Fibroblast of villous mesenchyme (primary cell): ENCODE measurements at places on chromosomes 3 and 15. TPM values are rescaled to one million over a fixed set of nuclear protein-coding genes. Genes with fewer than 3 reads are reported as not detected.
A peak's percentile ranks its signal among the peaks of the same experiment; 100 is the strongest.

GXYLT2 gene
- 15.8 and 18.1 TPM in 2 replicates for total RNA-seq

DNA sequence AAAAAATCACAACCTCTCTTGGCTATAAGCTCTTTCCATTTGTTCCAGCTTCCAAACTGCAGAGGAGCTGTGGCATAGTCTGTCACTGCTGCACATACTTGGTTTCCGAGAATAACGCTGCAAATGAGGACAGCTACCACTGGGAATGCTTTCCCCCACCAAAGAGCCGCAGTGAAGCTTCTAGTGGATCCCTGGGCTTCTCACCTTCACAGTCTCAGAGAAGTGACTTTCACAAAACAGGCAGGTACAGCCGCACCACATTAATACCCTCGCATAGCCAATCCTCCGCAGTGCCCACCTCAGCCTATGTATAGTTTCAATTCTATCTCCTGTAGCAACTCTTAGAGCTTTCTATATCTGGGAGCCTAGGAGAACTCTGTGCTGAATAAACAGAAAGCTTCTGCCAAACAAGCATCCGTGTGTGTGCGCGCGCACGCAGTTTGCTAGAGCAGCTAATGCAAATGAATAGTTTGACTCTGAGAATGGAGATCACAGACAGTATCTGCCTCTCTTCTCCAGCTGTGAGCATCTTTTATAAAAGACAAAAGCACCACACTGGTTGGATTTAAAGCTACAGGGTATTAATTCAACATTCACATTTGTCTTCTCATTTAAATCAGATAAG lies 81.9 kb upstream of the PLXND1 start:
- DNase-seq = peak; percentile 69

DNA sequence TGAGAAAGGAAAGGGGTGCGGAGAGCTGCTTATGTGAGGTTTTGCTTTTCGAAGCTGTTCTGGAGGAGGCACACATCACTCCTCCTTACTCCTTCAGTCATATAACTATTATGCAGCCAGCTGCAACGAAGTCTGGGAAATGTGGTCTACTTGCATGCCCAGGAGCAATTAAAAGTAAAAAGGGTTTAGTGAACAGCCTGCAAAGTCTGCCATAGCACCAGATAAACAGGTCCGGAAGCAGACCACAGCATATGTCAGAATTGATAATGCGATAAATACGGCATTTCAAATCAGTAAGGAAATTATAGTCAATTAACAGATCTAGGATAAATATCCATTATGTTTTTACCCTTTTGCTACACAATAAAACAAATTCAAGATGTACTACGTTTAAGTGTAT lies 99.5 kb downstream of the POLR2M start:
- no peak for DNase-seq

GREM1 gene
- 527 and 613 TPM in 2 replicates for total RNA-seq

- DNase-seq = no peak
Observed at GRCh38 chr3:12436514-12437220, 47.6 kb upstream of the TSEN2 start.

- peak; percentile 61 for DNase-seq
Observed at GRCh38 chr3:12349895-12350811, 61.3 kb downstream of the PPARG start.

KNG1 gene
- total RNA-seq = not detected in 2 replicates

- DNase-seq = peak; percentile 33
Observed at GRCh38 chr15:35583863-35584528, 38.0 kb upstream of the DPH6 start.

- peak; percentile 11 for DNase-seq
Observed at GRCh38 chr3:162302983-162303624, 806.5 kb downstream of the OTOL1 start.

GATA2 gene
- total RNA-seq = 26.7 and 41.0 TPM in 2 replicates

- DNase-seq = peak; percentile 62
Observed at GRCh38 chr3:104279617-104280016, 1087.1 kb upstream of the ALCAM start.

GRCh38 chr3:98032904-98033303 lies 2.2 kb downstream of the GABRR3 start:
- DNase-seq = no peak

- DNase-seq = no peak
Observed at GRCh38 chr3:47410801-47411646, 30.2 kb downstream of the PTPN23 start.

DNA sequence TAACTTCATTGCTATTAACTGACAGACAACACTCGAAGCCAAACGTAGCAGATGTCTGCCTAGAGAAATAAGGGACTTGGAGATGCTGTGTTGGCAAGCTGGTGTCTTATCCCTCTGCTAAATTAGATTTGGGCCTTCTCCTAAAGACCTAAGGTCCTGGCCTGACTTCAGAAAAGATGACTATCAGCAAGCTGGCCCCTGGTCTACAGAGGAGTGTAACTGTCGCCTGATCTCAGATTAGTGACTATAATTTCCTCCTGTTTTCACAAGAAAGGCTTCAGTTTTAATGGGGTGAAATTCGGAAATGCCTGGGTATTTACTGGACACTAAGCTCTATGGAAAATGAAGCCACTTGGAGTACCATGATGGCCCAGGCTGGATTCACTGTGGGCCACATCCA lies 53.1 kb upstream of the SLC7A14 start:
- DNase-seq = no peak

- DNase-seq = no peak
Observed at GRCh38 chr3:171169866-171170265, 143.3 kb upstream of the SLC2A2 start.

DNA sequence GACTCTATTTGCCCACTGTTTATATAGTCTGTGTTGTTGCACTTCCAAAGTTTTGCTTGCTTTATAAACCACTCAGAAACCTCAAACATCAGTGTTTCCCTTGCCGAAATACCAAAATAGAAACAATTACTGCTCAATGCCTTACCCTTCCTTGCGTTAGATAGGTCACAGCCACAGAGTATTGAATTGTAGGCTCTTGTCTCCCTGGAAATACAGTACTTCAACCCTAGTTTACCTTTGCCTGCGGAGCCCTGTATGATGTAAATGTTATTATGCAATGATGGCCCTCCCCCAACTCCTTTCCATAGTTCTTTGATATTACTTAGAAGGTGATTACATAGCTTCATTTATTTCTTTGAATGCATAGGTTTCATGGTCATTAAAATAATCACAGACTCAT lies 44.2 kb downstream of the SOX2 start:
- DNase-seq = no peak

DNA sequence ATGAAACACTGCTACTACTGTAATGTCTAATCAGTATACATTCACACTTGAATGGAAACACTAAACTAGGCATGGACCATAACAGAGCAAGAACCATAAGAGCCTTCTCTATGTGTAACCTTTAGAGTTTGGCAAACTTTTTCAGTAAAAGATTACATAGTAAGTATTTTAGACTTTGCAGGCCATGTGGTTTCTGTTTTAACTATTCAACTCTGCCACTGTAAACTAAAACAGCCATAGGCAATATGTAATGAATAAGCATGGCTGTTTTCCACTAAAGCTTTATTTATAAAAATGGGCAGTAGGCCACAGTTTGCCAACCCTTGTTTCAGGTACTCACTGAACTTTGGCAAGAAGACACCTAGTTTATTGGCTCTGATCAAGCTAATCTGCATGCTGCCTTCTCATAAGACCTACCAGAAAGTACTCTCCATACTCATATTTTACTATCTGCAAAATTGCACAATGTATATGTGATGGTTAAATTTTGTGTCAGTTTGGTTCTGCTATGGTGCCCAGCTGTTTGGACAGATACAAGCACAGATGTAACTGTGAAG lies 46.0 kb downstream of the UACA start:
- peak; percentile 68 for DNase-seq

DNA sequence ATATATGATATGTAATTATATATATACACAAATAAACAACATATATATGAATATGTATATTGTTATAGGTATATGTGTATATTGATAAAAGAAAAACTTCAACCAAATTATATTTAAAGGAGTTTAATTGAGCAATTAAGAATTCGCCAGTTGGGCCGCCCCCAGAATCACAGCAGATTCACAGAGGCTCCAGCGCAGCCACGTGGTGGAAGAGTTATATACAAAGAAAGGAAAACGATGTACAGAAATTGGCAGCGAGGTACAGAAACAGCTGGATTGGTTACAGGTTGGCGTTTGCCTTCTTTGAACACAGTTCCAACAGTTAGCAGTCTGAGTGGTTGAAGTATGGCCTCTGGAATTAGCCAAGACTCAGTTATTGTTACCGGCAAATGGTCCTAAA lies 137.3 kb upstream of the SLC24A5 start:
- no peak for DNase-seq

DNA sequence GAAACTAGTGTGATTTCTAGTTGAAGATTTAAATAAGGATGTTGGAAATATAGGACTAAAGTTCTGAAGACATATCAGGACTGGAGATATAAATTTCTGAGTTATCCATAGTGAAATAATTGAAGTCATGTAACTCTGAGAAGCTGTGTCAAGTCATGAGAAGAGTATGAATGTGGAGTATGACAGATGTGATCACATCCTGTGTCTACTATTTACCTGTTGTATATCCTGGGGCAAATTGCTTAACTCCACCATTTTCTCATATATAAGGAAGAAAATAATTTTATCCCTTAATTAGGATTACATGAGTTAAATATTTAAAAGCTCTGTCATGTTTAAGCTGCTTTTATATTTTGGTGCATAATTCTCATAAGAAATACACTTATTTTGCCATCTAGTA lies 350.3 kb downstream of the ZBTB20 start:
- no peak for DNase-seq

GRCh38 chr3:194579091-194579606 lies 54.1 kb downstream of the TMEM44 start:
- DNase-seq = peak; percentile 59

DNA sequence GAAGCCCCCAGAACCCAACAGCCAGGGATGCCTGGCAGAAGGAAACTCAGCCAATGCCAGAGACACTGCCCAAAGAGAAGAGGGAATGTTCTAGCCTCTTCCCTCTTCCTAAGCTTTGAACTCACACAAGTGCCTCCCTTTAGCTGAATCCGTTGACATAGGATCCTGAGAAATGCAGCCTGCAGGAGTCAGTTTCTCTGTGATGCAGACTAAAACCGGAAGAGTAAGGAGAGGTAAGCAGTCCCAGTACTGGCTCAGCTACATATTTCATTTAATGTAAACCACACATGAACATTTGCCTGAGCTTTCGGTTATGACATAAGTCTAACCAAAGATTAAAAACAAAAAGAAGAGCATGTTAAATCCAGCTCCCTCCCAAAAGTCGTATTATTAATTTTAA lies 768.7 kb downstream of the TBL1XR1 start:
- DNase-seq = no peak

C3orf33 gene
- total RNA-seq = 4.5 and 7.8 TPM in 2 replicates

- no peak for DNase-seq
Observed at GRCh38 chr3:108044699-108045098, 46.1 kb downstream of the CD47 start.

GRCh38 chr3:105334138-105334882 lies 32.4 kb upstream of the ALCAM start:
- DNase-seq = no peak
